ENCODE measurements at places on chromosomes 7 and 10.

DNA sequence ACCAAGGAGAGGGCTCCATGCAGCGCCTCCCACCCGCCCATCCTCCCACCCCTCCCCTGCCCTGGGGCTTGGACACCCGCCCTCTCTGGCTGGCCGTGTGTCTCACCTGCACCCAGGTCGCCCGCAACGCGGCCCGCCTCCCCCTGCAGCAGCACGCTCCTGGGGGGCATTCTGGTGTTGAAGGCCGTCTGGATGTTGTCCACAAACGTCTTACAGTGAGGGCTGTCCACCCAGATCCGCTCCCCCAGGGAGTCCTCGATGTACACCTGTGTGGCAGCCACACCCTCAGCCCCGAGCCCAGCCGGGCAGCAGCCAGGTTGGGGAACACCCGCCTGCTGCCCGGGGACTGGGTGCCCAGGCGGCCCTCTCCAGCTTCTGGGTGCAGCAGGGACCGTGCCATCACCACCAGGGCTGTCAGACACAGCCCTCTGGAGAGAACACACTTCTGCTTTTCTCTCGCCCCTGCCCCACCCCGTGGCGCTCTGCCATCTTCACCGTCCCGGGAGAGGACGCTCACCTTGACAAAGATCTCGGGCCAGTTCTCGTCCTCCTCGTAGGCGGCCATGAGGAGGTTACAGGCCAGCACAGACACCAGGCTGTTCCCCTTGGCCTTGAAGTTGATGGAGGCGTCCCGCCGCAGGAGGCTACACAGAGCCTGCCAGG lies 4.7 kb downstream of the INTS1 start:
- DNase-seq = no peak

DNA sequence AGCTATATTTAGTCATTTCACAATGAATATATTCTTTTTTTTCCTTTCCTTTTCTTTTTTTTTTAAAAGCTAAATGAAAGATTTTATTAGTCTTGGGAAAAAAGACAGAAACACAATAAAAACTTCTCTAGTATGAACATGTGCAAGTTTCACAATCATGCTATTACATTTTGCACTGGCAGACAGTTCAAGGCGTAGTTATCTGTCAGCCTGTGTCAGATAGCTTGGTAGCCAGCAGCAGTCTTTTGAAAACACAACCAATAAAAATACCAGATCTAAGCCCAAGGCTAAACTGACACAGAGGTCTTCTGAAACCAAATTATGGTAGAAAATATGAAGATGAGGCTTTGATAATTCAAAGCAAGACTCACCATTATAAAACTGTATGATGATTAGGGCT lies 205.8 kb upstream of the TEX47 start:
- no peak for DNase-seq

DNA sequence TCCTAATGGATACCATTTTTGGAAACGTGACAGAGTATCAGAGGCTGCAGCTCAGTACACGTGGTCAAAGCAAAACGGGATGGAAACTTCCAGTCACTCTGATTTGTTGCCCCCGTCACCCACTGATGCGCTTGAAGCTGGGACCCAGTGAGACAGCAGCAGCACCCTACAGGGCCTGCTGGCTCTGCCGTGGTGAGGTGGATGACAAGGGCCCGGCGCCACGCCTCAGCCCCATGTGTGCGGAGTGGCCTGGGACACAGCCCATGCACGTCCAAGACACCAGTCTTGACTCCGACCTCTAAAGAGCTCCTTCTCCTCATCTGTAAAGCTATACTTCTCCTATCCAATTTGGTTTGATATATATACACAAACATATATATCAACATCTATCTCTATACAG lies 39.0 kb downstream of the CLEC2L start:
- DNase-seq = no peak

GRCh38 chr7:69953136-69954067 lies 355.1 kb downstream of the AUTS2 start:
- no peak for DNase-seq

GRCh38 chr7:137932881-137933269 lies 69.0 kb downstream of the CREB3L2 start:
- DNase-seq = no peak

DNA sequence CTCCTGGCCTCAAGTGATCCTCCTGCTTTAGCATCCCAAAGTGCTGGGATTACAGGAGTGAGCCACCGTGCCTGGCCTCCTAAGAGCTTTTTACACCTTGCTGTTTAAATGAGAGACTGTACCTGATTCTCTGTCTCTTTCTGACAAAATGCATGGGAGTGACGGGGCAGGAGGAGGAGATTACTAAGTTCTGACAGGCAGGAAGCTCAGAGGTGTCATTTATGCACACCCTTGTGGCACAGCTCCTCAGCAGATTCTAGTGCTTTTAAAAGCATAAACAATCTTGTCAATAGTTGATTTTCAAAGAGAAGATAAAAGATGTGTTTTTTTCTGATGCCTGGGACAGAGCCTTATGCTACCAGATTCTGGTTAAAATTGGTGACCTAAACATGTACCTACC lies 39.7 kb upstream of the STEAP4 start:
- DNase-seq = no peak

DNA sequence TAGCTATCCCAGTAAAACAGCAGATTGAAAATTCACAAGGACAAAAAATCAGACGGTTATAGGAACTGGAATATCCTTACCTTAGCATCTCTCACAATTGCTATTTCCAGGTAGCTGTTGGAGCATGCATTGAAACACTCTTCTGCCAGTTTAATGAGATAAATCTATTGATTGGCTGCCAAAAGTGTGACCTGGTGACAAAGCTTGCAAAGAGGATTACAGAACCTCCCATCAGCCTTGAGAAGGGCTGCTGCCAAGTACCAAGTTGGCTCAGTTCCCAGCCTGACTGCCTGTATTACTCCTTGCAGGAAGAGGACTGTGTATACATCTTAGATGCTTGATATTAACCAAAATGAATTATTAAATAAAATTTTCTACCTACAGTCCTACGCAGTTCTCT lies 5.1 kb downstream of the PRLHR start:
- no peak for DNase-seq

DNA sequence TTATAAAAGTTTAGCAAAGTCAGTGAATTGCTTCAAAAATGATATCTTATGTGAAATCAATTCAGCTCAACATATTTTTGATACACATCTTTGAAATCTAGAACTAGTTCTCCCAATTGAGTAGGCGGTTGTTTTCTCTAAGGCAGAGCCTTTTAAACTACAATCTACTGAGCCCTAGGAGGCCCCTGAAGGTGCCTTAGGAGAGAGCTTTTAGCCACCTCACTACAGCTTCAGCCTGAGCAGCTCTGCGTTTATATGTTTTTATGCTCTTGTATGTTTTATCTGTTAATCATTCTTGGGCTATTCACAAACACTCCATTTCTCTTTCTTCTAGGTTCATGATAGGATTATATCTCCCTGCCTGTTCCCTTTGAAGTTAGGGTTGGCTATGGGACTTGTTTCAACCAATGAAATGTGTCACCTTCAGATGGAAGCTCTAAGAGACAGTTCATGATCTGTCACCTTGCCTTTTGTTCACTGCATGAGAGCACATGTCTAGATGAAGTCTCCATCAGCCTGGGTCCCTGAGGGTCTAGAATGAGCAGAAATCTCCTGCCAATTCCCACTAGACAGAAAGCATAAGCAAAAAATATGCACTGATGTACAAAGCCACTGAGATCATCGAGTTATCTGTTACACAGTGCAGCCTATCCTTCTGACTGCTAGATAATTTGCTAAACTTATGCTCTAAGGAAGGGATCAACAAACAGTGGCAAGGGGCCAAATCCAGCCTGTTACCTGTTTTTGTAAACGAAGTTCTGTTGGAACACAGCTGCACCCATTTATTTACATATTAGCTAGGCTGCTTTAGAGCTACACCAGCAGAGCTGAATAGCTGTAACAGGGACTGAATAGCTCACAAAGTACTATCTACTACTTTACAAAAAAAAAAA lies 128.5 kb upstream of the CDK1 start:
- DNase-seq = no peak

GRCh38 chr7:129523924-129524323 lies 21.6 kb downstream of the SMKR1 start:
- DNase-seq = no peak

DNA sequence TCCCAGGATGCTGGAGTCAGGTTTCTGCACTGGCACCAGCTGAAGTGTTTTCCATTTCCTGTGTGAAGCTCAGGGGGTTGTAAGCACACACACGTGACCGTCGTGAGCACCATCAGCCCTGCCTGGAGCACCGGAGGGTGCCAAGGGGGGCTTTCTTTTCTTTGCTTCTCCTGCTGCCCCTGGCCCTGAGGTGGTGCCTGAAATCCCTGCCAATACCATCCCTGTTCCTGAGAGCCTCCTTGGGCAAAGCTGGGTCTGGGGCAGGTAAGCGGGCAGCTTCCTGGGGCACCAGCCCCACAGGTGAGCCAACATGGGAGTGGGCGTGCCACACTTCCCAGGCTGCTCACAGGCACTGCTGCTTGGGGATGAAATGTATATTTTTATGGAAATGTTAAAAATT lies 593.6 kb downstream of the DNAJB6 start:
- DNase-seq = no peak

DNA sequence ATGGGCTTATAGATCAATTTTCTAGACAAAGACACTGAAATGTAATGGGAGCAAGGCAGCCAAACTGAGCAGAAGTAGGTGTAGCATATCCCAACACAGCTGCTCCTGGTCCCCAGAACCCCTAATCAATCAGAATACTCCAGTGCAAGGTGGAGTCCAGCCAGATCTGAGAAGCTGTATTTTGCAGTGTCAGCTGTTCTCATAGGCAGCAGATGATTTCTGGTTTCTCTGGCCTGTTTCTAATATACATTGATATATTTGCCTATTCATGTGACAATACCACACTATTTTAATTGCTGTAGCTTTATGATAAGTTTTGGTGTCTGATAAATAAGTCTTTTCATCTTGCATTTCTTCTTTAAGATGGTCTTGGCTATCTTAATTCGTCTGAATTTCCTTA lies 117.4 kb upstream of the STARD3NL start:
- no peak for DNase-seq

- no peak for DNase-seq
Observed at GRCh38 chr10:38094927-38095574, 914 bp downstream of the ZNF37A start.

DNA sequence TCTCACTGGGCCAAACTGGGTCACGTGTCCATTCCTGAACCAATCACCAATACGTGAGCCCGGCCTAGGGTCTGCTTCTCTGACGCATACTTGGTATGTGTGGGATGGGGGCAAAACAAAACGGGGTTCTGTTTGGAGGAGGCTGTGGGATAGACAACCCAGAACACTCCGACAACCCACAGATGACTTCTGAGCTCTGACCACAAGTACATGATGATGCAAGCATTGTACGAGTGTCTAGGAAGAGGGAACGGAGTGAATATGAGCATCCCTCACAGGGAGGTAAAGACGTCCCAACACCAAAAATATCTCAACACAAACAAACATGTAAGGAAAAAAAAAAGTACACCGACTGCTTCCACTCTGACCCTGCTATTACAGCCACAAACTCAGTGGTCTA lies 5.6 kb downstream of the DAGLB start:
- DNase-seq = no peak

DNA sequence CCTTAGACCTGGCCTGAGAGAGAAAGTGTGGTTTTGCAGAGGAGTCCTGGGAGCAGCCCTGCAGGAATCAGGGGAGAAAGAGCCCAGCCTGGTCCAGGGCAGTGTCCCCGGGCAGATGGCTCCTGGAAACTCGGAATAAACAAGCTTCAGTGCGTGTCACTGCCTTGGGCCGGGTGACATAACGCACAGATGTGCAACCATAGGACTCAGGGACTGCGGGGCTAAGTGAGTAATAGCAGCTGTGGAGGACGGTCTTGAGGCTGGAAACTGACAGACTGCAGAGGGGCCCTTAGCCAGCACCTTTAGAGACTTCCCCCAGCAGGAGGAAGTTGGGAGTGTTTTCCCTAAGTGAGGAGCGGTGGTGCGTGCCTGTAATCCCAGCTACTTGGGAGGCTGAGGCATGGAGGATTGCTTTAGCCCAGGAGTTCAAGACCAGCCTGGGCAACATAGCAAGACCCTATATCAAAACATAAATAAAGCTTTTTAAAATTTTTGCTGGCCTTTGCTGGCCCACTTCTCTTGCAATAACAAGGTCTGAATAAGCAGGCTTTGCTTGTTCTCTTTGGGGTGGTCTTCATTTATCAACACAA lies 5.3 kb upstream of the CLIP2 start:
- DNase-seq = no peak

DNA sequence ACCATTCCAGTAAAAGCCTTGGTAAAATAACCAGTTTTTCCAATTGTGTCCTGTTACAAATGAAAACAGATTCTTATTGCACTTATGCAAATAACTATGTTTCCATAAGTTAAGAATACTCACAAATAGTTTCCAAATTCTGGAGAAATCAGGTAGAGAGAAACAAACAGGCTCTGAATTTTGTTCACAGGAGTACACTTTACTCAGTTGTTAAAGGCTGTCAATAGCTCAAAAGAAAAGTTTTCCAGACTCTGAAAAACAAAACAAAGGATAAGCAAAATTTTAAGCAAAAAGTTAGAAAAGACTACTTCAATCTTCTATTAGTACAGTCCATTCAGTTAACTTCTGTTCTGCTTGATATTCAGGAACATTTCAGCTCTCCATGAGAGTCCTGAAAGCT lies 32.8 kb upstream of the ZNF365 start:
- no peak for DNase-seq

DNA sequence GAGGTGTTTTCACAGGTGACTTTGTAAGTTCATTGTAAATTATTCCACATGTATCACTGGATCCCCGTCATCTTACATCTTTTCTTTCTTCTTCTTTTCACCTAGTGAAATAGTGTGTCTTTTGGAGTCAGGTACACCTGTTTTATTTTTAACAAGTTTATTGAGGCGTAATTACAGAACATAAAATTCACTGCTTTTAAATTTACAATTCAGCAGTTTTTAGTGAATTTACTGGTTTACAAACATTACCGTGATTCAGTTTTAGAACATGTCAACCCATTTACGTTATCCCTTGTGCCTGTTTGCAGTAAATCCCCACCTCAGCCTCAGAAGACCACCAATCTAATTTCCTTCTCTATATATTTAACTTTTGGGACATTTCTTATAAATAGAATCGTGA lies 256.9 kb downstream of the EXOC4 start:
- no peak for DNase-seq

DNA sequence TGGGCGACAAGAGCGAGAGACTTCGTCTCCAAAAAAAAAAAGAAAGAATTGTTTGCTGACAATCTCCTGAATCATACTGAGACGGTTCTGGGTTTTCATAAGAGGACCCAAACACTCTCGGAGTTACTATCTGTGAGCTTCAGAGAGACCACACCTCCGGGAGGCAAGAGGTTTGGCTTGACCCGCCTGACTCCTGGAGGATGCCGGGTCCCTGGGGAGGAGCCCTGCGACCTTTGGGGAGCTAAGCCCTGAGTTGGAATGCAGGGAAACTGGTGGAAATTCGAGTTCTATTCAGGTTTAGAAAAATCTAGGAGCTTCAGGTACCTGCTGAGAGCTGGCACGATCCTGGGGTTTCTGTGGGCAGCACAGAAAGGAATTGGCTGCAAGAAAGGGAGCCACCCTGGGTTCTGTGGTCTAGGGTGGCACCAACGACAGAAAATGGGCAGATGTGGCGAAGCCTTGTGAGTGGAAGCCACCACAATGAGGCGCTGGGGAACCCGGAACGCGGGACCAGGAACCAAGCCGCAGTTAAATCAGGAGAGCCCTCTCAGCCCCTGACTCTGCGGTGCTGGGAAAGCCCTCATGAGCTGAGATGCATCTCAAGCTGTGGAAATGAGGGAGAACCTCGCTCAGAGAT lies 21.9 kb upstream of the GATAD1 start:
- no peak for DNase-seq

Data from iPS DF 6.9 (cell line).